ENCODE measurements at places on chromosomes 7 and 10.

GRCh38 chr7:95476072-95476847 lies 9.5 kb upstream of the ASB4 start:
- DNase-seq, result no peak

- DNase-seq, result no peak
These were observed 124.4 kb downstream of the KCNMA1 start for GRCh38 chr10:77513220-77513619.

- no peak for DNase-seq
These were observed 31.5 kb upstream of the CFAP46 start for GRCh38 chr10:132973903-132974241.

DNA sequence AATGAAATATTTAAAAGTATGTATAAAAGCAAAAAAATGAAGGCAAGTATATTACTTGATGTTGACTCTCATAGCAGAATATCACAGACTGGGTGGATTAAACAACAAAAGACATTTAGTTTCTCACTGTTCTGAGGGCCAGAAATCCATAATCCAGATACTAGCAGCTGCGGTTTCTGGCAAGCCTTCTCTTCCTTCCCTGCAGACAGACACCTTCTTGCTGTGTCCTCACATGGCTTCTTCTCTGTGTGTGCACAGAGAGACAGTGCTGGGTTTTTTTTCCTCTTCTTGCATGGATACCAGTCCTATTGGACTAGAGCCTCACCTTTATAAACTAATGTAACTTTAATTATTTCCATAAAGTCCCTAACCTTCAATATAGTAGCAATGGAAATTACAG lies 127.9 kb upstream of the AKR1E2 start:
- no peak for DNase-seq

GRCh38 chr7:148838905-148839304 lies 45.2 kb downstream of the EZH2 start:
- DNase-seq, result no peak

DNA sequence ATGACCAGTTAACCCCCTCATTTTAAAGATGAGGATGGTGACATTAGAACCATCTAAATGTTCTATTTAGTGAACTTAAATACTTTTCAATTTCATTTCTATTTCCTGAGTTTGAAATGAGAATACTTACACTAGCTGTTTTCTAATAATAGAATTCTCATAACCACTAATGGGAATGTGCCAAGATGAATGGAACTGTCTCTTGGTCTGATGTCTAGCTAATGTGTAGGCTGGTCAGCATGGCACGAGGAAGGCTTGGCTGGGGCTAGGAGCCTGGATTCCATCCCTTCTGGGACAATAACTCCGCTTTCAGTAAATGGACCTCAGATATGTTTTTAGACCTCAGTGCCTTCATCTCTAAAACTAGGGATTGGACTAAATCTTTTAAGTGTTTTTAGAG lies 185.8 kb upstream of the NRP1 start:
- no peak for DNase-seq

- no peak for DNase-seq
These were observed 7.6 kb downstream of the FAM53B start for GRCh38 chr10:124736491-124737136.

GRCh38 chr10:64535131-64535867 lies 1014.1 kb downstream of the REEP3 start:
- no peak for DNase-seq

- DNase-seq, result no peak
These were observed 708.9 kb downstream of the POM121L12 start for GRCh38 chr7:53744403-53744760.

DNA sequence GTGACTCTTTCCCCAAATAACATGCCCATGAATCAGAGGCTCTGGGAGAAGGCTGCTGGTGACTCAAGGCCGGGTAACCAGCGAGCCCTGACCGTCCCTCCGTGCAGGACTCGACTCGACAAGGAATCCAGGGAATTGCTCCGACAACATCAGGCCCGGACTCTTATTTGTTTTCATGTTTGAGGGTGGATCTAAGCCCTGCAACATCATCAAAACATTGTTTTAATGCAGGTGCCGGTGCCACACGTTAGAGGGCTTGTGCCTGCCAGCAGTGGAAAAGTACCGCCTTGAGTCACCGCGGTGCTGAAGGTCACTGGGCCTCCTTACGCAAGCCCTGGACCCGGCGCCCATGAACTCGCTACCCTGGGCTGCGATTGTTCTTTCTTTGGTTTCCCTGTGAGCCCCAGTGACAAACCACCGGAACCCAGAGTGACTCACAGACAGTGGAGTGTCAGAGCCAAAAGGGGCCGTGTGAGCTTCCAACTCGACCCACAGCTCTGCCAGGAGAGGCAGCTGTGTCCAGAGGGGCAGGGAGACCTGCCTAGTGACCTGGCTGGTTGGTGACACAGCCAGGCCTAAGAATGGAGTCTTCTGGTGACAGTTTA lies 139.4 kb upstream of the SHH start:
- DNase-seq, result no peak

GRCh38 chr7:80884511-80885195 lies 34.2 kb downstream of the SEMA3C start:
- DNase-seq, result no peak

DNA sequence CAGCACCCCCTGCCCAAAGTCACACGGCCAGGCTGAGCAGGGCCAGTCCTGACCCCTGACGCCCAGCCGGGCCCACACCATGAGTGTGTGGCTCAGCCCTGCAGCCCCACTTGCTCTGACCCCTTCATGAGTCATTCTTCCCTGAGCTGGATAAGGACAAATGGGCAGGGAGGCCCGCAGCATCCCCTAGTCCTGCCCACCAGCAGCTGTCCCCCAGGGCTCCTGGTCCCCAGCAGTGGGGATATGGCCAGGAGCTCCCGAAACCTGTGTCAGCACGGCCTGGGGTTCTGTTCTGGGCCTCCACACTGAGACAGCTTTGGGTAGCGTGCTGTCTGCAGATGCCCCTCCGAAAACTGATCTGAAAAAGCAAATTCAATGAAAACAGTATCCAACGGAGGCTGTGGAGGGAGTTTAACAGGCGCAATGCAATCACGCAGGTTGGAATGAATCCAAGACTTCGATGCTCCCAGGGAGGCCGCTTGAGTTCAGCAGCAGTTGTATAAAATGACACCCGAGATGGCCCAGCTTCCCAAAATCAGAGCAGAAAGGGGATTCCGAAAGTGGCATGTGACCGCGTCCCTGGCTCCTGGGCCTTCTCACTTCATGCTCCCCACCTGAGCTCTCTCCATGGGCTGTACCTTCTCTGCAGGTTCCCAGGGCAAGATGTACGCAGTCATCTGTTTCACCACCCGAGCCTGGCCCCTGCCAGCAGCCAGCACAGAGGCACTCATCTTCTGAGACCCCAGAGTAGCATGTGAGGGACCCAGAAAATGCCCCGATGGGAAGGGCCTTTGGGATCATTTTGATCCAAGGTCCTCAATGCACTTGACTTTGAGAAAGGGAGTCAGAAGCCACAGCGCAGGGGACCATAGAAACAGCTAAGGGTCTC lies 214.1 kb downstream of the USP6NL start:
- no peak for DNase-seq

DNA sequence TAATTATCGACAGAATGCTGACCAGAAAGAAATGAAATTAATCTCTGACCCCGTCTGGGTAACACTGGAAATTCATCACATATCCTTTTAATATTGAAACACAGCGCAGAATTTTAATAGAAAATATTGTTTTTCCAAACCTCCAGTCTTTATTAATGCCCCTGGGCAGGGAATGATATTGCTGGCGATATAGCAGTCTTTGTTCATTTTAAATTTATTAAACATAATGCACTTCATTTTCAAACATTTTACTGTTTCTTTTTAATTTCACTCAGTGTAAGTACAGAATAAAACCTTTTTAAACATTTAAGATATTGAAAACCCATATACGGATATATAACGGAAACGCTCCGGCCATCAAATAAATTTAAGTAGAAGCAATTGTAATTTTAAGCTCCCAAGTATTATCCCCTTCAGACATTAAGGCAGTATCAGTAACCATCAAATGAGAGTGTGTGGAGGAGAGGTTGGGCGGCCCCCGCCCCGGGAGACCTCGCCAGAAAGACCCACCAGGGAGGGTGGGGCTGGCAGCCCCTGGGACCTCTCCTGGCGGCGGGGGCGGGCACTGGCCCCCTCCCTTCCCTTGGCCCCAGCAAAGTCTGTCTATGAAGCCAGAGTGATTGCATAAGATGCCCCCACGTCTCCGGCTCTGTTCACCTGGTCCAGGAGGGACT lies 10.8 kb downstream of the UNCX start:
- DNase-seq, result no peak

DNA sequence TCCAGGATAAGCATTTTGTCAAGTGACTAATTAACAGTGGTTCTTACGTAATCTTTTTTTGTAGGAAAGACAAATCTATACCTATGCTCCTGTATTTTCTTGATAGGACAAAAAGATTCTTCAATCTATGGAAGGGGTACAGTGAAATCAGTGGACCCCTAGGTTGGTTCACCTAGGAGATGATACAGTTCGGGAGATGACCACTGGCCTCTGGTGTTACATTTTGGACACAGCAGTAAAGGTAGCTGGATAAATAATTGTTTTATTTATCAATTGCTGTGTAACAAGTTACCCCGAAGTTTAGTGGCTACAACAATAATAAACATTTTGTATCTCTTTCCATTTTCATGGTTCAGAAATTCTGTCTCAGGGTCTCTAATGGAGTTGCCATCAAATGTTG lies 288.2 kb upstream of the MAGI2 start:
- DNase-seq, result no peak

DNA sequence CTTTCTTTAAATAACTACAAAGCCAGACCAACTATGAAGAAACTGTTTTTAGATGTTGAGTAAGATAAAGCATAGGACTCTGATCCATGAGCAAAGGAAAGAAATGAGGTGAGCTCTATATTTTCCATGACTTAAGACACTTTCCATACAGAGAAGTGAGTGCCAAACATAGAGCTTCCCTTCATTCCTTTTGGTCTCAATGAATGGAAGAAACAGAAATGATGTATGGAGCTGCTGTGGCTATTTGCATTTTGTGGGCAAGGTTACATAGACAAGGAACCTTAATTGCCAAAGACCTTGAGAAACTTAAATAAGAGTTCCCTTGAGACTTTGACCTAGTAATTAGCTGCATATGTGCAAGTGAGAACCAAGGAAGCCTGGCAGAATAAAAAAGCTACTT lies 1152.2 kb downstream of the XPNPEP1 start:
- DNase-seq, result no peak

DNA sequence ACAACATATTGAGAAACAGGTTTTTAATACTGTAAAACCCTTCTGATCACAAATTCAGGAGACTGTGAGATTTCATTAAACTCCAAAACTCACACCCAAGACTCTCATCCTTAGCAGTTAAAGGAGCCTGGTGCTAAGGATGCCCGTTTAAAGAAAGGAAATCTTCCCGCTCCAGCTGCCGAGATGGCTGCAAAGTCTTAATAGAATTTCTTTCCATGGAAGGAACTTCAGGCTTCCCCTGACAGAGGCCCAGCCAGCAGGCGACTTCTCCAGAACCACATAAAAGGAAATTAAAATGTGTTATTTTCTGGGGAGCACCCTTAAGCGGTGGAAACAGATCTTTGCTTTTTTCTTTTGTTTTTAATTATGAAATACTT lies 104.7 kb upstream of the CHST15 start:
- DNase-seq, result no peak

DNA sequence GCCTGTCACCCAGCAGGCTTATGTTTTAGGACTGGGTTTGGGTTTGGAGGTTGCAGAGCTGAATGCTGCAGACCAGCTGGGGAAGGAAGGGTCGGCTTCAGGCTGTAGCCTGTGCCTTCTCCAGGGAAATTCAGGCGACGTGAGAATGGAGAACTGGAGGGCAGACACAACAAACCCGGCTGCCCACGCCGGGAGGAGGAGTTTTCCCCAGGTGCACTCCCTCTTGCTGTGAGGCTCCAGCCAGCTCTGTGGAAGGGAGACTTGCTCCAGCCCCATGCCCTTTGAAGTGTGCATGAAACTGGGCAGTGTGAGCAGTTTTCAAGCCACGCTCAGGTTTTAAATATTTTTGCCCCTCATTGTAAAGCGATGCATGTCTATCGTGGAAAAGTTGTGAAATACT lies 279.1 kb downstream of the CCSER2 start:
- no peak for DNase-seq

DNA sequence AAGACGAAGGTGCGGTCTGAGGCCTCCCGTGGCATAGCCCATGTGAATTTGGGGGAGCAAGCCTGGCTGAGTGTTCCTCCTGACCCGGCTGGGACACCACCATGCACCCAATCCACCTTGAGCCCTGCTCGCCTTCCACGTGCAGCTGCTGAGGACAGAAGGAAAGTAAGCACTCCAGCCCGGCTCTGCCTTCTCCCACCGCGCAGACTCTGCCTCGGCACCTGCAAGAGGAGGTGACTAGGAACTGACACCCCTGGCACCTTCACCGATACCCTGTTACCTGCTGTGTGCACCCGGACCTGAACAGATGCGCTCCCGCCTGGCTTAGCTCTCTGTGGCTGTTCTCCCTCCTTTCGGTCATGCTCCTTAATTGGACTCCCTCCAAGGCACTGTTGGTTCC lies 57.0 kb upstream of the OPN4 start:
- DNase-seq, result no peak

- DNase-seq, result no peak
These were observed 14.7 kb upstream of the ZNF107 start for GRCh38 chr7:64651203-64651602.

- DNase-seq, result no peak
These were observed 1056.2 kb downstream of the SORCS3 start for GRCh38 chr10:105697290-105697780.

GRCh38 chr7:134698481-134698880 lies 51.8 kb downstream of the BPGM start:
- no peak for DNase-seq

DNA sequence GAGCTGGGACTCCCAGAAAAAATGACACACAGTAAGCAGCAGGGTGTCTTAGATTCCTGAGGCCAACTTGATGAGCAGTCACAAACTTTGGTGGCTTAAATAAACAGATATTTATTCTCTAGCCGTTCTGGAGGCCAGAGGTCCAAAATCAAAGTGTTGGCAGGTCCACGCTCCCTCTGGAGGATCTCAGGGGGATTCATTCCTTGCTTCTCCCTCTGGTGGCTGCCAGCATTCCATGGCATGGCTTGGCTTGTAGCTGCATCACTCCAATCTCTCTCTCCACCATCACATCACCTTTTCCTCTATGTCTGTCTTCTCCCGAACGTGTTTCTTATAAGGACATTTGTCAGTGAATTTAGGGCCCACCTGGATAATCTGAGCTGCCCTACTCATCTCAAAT lies 98.4 kb downstream of the OSBPL3 start:
- DNase-seq, result no peak

GRCh38 chr7:106618480-106618879 lies 42.5 kb downstream of the CCDC71L start:
- DNase-seq, result no peak

DNA sequence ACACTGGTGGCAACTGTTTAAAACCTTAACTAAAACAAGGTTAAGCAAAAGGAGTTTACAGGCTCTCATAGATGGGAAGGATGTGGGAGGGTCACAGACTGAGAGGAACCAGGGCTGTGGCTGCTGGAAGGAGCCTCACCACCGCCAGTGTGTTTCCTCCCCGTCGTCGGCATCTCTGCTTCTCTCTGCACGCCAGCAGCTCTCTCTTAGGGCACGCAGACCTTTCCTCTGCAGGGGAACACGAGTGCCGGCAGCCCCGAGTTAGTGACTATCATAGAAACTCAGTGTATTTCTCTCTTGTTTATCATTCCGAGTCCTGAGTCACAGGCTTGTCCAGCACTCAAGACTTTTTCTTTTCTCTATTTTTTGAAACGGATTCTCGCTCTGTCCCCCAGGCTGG lies 8.1 kb upstream of the SH2D4B start:
- peak; percentile 41 for DNase-seq
